ENCODE measurements at places on chromosomes 7 and 10. TPM values are rescaled to one million over a fixed set of nuclear protein-coding genes. Genes with fewer than 3 reads are reported as not detected.

DNA sequence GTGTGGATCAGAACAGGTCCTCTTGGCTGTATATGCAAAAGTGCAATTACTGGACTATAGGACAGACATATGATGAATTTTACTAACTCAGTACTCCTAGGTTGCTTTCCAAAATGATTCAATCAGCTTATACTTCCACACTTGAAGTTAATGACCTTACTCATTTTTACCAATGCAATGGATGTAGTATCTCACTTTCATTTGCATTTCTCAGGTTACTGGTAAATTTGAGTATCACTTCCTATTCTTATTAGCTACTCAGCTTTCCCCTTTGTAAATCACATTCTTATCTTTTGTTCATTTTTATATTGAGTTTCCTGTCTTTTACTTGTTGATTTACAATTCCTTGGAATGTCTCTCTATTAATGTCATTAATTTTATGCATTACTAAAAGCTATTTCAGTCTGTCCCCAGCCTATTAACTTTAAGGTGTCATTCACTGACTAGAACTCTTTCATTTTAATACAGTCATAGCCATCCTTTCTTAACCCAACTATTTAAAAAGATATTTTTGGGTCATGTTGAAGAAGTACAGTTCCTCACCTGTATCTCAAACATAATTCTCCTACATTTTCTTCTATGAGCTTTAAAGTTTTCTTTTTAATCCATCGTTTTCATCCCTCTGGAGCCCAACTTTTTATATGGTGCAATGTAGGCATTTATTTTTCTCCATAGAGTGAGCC, 88.6 kb downstream of the VIM start:
- no peak for DNase-seq

GRCh38 chr7:22726345-22726906, 574 bp upstream of the IL6 start:
- no peak for DNase-seq

DNA sequence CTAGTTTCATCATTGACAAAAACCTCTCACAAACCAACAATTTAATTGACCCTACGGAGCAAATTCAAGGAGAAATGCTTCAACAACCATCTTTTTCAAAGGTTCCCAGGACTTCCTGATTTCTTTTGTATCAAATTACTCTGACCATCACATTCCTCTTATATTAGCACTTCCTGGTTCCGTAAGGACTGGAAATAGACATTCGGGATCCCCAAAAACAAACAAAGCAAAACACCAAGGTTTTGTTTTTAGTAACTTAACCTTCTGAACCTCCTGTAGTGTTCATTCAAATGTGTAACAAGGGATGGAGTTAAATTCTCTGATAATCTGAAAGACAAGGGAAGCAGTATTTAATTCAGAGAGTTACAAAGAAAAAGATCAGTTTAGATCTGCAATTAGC, 387.6 kb upstream of the NRP1 start:
- DNase-seq, result no peak

Gene OGDHL
- total RNA-seq, result 0.65 TPM

Gene SPAM1
- not detected for total RNA-seq

Gene DDX56
- total RNA-seq, result 52.8 TPM

Gene CLDN3
- not detected for total RNA-seq

Gene MYL7
- not detected for total RNA-seq

Gene ARHGAP12
- 29.0 TPM for total RNA-seq
